ACHN (cell line): ENCODE measurements at places on chromosomes 12 and 14.

DNA sequence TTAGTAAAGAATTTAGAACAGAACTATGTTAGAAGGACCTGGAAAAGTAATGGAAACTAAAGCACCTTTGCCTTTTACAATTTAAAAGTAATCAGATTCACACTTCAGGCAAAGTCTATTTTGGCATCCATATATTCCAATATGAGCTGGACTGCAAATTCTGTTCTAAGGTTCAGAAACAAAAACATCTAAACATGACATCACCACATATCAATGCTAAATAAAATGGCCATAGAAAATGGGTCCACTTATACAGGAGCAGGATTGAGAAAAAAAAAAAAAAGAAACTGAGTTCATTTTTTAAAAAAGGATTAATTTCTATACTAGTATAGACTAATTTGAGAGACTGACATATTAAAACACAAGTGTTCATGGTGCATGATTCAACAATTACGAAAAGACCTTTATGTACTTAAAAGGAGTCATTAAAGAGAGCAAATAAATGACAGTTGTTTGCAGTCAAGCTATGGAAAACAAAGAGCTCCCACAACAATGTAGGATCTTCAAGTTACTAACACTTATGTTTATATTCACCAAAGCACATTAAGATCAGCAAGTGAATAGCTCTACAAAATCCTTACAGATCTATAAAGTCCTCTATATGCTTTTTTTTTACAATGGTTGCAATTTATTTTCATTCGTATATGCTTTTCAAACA, 45.7 kb downstream of the DICER1 start:
- DNase-seq = no peak

GRCh38 chr12:103928682-103929045, 1.5 kb upstream of the HSP90B1 start:
- DNase-seq = no peak

DNA sequence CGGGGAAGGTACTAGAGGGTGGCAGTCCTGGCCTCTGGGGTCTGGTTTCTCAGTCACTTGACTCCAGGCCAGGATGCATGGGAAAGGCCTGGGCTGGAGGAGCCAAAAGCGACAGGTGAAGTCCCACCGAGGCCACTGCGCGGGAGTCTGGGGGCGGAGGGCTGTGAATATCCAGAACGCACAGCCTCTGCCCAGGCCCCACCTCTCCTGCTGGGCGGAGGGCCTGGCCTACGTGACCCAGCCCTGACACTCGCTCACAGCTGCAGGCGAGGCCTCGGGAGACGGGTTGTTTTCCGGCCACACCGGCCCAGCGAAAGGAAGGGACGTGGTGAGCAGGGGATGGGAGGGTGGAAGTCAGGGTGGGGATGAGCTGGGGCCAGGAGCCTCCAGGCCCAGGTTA, 91.2 kb downstream of the RFLNA start:
- DNase-seq = peak; percentile 68

GRCh38 chr14:94992046-94992445, 165.3 kb downstream of the DICER1 start:
- DNase-seq = no peak

- peak; percentile 56 for DNase-seq
These were observed 4.4 kb downstream of the KMT2D start for GRCh38 chr12:49055978-49056754.

DNA sequence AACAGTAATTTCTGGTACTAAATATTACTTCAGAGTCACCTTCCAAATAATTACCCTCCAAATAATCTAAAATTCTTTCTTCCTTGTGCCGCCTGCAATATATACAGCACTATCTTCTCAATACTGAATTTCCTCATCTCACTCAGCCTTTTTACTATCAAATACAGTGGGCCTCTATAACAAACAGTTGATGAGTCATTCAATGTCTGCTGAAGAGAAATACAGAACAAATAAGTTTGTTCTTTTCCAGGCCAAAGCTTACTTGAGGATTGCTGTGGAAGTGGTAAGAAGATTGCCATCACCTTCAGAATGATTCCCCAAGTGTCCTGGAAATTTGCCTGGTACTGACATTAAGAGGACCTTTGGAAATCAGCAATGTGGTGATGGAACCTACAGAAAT, 218.2 kb upstream of the ARHGAP5 start:
- no peak for DNase-seq

- DNase-seq = no peak
These were observed 11.0 kb downstream of the PTPRB start for GRCh38 chr12:70626180-70626579.

DNA sequence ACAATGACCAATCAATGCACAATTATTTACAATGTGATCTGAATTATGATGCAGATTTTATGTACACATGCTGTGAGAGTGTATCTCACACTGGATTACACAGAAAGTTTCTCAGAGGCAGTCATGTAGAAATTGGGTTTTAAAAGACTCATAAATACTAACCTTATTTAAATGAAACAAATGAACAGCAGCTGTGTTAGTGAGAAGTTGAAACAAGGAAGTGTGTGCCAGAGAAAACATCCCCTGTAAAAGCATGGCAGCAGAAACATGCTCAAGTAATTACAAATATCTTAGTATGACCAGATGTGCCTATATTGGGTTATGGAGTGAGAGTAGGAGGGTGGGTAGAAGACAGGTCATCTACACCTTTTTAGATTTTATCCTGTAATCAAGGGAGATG, 723.7 kb downstream of the C12orf50 start:
- no peak for DNase-seq

DNA sequence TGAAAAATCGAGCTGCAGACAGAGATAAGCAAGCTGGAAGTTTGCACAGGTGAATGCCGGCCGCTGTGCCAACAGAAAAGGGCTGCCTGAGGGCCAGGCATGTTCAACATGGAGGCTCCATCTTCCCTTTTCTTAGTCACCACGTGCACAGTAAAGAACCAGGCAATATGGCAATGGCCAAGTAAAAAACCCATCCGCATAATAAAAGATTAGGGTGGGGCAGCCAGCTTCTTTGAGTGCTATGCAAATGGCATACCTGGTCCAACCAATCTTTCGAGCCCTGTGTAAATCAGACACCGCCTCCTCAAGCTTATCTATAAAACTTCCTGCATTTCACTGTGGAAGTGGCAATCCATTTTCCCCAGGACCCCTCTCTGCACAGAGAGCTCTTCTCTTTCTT, 16.7 kb downstream of the PNP start:
- DNase-seq = no peak

DNA sequence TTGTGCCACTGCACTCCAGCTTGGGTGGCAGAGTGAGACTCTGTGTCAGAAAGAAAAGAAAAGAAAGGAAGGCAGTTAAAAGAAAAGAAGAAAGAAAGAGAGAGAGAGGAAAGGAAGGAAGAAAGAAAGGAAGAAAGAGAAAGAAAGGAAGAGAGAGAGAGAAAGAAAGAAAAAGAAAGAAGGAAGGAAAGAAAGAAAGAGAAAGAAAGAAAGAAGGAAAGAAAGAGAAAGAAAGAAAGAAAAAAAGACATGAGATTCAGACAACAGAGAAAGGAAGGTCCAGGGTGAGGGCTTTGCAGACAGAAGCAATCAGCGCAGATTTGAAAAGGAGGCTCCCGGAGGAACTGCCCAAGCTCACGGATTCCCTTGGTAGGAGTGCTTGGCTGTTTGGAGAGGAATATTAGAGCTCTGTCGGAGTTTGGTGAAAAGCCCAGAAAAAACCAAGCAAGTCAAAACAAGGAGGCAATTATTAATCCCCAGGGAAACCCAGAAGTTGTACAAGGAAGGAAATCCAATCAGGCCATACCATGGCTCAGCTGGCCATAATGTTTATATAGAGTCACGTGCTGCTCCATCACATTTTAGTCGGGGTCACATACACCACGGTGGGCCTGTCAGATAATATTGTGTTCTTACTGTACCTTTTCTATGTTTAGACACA, 11.6 kb upstream of the CCDC85C start:
- DNase-seq = no peak

DNA sequence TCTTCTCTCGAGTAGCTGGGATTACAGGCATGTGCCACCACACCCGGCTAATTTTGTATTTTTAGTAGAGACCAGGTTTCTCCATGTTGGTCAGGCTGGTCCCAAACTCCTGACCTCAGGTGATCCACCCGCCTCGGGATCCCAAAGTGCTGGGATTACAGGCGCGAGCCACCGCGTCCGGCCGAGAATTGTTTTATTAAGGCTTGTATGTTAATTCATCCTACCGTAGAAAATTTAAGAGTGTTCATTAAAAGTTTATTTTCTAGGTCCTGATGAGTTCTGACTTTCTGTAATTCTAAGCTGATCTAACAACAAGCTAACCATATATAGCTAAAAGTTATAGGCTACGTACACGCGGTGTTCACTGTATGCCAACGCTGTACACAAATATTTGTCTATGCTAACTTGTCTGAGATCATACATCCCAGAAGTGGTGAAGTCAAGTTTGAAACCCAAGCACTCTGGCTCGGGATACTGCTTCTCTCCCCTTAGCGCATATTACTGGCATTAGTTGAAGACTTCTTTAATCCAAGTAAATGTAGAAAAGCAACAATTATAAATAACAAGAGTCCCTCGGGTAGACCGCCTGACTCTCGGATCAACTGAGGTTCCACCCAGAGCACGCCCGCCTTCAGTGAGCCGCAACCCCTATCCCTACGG, 570 bp upstream of the MRPS35 start:
- peak; percentile 73 for DNase-seq

GRCh38 chr12:125470838-125471783, 405.9 kb downstream of the AACS start:
- no peak for DNase-seq

- DNase-seq = no peak
These were observed 108.5 kb downstream of the DUSP6 start for GRCh38 chr12:89243771-89244170.

GRCh38 chr12:9149372-9149771, 33.7 kb upstream of the A2M start:
- DNase-seq = no peak

DNA sequence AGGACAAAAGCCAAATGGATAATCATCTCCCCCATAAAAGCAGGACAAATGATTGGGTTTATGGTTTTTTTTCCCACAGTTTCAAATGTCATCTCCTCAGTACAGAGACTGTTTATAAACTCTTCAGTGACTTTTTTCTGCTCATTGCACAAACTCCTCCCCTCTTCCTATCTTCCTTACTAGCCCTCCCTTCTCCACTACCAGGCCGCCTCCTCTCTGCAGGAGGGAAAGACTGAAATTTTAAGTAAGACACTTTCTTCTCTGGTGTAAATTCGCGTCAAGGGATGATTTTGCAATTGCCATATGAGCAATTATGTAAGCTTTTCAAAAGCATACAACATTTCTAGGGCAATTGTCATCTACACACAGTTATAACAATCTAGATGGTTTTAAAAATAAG, 37.0 kb downstream of the BTG1 start:
- DNase-seq = no peak

GRCh38 chr12:82366197-82366596, 7.9 kb downstream of the METTL25 start:
- no peak for DNase-seq

DNA sequence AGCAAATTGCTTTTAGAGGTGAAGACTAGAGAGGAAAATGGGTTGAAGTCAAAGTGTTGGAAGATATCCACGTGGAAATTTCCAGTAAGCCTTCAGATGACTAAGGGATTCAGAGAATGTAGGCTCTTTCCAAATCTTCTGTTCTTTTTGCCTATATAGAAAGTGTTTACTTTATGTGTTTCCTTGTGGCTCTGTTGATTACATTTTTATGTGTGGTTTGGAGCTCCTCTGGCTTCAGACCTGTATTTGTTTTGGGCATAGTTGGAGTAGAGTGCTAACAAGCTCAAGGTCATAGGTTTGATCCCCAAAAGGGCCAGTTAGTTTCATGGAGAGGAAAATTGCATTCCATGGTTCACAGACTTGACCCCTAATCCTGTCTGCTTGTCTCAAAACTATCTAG, 91.9 kb downstream of the IGF1 start:
- no peak for DNase-seq

GRCh38 chr12:106093246-106093645, 45.5 kb downstream of the NUAK1 start:
- DNase-seq = no peak

DNA sequence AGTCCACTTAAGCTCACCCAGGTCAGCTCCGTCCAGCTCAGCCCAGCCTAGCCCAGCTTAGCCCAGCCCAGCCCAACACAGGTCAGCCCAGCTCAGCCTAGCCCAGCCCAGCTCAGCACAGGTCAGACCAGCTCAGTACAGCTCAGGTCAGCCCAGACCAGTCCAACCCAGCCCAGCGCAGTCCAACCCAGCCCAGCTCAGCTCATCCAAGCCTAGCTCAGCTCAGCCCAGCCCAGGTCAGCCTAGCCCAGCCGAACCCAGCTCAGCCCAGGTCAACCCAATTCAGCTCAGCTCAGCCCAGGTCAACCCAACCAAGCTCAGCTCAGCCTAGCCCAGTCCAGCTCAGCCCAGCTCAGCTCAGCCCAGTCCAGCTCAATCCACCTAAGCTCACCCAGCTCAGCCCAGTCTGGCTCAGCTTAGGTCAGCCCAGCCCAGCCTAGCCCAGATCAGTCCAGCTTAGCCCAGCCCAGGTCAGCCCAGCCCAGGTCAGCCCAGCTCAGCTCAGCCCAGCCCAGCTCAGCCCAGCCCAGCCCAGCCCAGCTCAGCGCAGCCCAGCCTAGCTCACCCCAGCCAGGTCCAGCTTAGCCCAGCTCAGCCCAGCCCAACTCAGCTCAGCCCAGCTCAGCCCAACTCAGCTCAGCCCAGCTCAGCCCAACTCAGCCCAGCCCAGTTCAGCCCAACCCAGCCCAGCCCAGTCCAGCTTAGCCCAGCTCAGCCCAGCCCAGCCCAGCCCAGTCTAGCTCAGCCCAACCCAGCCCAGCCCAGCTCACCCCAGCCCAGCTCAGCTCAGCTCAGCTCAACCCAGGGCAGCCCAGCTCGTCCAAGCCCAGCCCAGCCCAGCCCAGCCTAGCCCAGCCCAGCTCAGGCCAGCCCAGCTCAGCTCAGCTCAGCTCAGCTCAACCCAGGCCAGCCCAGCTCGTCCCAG, 184.0 kb downstream of the TMEM121 start:
- DNase-seq = no peak

GRCh38 chr12:22951206-22951605, 326.2 kb downstream of the ETNK1 start:
- no peak for DNase-seq

DNA sequence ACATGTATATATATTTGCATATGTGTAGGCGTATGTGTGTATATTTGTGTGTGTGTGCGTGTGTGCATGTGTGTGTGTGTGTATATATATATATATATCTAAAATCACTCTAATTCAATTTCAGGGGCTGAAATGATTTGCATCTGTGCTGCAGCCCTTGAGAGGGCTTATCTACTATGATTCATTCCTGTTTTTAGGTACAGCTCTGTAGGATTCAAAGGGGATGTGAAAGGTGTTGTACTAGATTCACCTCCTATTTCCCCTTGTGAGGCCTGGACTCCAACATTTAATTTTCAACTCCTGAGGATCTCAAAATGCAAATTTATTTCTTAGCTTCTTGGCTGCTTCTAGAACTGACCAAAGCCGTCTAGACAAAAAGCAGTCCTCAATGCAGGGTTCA, 11.1 kb downstream of the ERP27 start:
- no peak for DNase-seq

- no peak for DNase-seq
These were observed 33.7 kb downstream of the ITPK1 start for GRCh38 chr14:93081876-93082570.

DNA sequence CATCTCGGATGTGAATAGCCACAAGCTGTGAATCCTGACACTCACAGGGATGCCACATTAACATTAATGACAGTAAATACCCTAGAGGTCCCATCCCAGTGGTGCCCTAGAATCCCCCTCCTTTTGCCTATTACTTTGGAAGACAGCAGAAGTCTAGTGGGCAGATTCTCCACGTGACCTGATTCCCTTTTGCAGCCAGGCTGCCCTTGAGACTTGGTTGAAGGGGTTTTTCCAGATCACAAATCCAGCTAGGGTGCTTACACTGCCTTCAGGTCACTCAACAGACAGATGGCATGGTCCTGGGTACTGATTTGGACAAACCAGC, 8.7 kb downstream of the HDAC7 start:
- no peak for DNase-seq

- DNase-seq = peak; percentile 56
These were observed 64.1 kb downstream of the ITPR2 start for GRCh38 chr12:26768611-26769603.
